ENCODE measurements at places on chromosomes 11 and 22. TPM values are rescaled to one million over a fixed set of nuclear protein-coding genes. Genes with fewer than 3 reads are reported as not detected.

- no peak for DNase-seq
These were observed 3.3 kb downstream of the KDELR3 start for GRCh38 chr22:38471237-38471636.

- DNase-seq, result no peak
These were observed 44.7 kb upstream of the SERPIND1 start for GRCh38 chr22:20729194-20729593.

- DNase-seq, result no peak
These were observed 18.0 kb upstream of the EIF3D start for GRCh38 chr22:36546932-36547331.

DNA sequence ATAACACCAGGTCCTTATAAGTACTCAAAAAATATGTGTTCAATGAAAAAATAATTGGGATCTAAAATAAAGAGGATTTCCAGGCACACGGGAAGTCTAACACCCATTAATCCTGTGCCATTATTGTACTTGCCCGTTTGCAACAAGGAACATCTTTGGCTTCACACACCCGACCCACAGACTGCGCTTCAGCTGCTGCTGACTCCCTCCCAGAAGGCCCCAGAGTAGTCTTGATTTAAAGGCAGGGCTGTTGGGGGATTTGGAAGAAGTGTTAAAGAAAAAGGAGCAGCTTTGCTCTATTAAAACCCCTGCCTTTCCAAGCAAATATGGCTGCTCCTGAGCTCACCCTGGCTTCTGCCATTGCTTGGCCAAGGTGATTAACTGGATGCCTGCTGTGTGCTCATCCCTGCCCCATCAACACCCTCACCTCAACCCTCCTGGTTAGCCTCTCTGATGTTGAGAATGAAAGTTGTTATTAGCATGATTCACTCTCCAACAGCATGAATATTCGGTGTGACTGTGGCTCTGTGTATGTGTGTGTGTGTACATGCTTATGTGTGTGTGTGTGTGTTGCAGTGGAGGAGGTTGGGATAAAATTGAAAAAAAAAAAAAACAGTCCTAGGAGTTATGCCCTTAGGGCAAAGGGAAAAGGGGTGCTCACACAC is 76.1 kb downstream of the KIRREL3 start:
- no peak for DNase-seq

- no peak for DNase-seq
These were observed 15.5 kb downstream of the DCPS start for GRCh38 chr11:126319374-126319740.

GRCh38 chr11:134572741-134573675 is 161.0 kb upstream of the B3GAT1 start:
- DNase-seq, result no peak

DNA sequence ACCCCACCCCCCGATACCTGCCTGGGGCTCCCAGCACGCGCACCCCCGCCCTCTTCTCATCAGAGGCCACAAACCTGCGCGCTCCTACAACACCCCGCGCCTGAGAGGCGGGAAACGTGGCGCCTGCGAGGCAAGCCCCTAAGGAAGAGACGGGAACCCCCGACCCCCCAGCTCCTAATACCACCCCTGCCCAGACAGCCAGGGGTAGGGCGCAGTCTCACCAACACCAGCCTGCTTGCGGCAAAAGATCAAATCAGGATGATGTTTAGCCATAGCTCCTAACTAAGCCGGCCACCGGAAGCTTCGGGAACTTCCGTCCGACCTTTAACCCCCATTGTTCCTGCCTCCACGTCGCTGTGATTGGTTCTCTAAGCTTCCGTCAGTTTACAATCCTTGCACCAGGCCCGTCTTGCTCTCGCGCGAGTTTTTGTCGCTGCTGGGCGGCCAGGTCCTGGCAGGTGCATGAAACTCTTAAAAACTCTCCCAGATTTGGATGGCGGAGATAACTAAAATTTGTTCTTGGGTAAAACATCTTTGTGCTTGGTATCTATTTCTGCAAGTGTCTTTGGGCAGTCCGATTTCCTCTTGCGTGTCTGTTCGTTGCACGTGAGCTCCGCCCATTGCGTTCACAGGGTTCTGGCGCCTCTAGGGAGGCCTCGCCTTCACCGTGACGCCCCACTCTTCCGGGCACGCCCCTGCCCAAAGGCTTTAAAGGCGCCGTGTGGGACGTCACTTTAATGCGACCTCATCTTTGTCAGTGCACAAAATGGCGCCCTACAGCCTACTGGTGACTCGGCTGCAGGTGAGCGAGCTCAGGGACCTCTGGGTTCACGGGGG is at the start of the genes ACO2 and PHF5A:
ACO2 (plus strand) TSS at position 737 of the 837 bp plus-strand sequence; CDS start at position 767, 30 bp downstream.
PHF5A (minus strand) TSS at position 312 of the 837 bp plus-strand sequence; CDS start at position 273, 39 bp downstream.
- DNase-seq, result peak; percentile 96

DNA sequence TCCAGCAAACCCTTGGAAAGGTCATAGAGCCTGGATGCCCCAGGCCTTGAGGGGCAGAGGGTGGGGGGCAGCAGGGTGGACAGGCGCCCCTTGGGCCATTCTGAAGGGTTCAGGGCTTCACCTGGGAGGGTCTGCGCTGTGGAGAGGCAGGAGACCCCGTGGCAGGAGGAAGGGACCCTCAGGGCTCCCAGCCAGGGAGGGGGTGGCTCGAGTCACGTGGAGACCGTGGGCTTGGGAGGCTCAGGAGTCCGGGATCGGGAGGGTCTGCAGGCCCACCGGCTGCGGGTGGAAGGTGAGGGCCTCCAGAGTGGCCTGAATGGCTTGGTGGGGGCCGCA is 48.5 kb upstream of the A4GALT start:
- no peak for DNase-seq

GRCh38 chr11:117519170-117519569 is 191.5 kb downstream of the CEP164 start:
- DNase-seq, result no peak

DNA sequence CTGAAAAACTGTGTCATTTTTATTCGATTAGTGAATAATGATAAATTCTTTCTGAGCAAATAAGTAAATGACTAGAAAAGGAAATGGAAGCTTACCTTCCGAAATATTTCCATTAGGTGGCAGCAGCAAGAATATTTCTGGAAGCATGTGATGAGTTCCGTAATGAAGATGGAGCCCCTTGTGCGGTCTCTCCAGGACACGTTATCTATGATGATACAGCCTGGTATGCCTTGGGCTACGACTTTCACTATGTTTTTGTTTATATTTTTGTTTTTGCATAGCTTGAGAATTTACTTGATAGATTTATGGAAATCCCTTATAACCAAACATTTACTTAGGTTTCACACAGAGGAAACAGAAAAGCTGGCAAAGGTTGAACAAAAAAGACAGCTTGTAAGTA is 25.7 kb downstream of the CASP5 start:
- DNase-seq, result no peak

DNA sequence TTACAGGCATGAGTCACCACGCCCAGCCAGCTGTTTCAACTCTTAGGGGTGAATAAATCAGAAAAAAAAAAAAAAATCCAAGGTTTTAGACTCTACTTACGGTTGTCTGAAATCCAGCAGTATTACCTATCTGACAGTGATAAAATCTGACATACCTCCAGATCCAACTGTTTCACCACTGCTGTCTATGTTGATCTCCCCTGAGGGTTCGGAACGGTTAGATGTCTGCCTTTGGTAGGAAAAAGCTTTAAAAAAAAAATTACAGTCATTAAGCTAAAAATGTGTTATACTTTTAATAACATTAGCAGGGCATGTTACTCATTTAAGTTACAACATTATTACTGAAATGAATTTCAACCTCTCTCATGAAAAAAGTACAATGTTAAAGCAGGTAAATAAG is 21.1 kb downstream of the NCAPD3 start:
- DNase-seq, result no peak

DNA sequence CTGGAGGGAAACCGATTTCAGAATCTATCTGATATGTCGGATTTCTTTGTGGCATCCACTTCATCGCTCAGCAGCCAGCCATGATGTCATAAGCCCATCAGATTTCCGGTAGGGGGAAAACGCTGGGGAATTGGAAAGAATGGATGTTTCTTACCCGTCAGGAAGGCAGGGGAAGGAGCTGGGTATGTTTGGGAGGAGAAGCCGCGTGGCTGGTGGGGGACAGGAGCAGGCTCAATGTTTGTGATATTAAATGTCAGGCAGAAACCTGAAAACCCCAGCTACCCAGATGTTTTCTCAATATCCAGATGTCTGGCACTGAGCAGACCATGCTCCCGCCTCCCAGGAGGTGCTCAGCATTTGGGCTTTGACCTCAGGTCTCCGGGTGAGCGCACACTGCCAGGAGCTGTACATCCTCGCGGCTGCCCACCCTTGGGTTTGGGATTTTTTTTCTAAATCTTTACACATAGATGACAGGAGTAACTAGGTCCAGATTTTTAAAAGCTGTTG is 67.5 kb downstream of the NFAM1 start:
- DNase-seq, result no peak

- no peak for DNase-seq
These were observed 6.8 kb upstream of the OR2AT4 start for GRCh38 chr11:75103380-75104026.

- DNase-seq, result no peak
These were observed 66.7 kb downstream of the BID start for GRCh38 chr22:17707526-17707925.

DNA sequence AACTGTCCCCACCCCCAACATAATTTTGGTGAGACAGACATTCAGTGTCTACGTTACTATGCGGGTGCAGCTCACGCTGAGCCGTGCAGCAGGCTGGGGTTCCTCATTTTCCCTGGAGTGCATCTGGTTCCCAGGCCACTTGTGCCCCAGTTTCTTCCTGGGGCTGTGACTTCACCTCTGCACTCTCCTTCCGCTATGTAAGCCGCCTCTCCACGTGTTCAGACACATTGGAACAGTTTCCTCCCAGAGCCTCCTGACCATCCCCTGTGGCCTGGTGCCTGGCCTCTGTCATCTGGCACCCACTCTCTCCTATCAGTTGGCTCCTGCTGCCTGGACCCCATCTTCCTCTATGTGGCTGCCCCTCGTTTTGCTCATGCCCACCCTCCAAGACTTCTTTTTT is 46.2 kb upstream of the A4GALT start:
- DNase-seq, result no peak

- DNase-seq, result no peak
These were observed 12.4 kb downstream of the PIWIL3 start for GRCh38 chr22:24761888-24762675.

- no peak for DNase-seq
These were observed 18.1 kb downstream of the SSH3 start for GRCh38 chr11:67321313-67321871.

GRCh38 chr11:10638316-10638925 is 55.1 kb downstream of the IRAG1 start:
- DNase-seq, result no peak

DNA sequence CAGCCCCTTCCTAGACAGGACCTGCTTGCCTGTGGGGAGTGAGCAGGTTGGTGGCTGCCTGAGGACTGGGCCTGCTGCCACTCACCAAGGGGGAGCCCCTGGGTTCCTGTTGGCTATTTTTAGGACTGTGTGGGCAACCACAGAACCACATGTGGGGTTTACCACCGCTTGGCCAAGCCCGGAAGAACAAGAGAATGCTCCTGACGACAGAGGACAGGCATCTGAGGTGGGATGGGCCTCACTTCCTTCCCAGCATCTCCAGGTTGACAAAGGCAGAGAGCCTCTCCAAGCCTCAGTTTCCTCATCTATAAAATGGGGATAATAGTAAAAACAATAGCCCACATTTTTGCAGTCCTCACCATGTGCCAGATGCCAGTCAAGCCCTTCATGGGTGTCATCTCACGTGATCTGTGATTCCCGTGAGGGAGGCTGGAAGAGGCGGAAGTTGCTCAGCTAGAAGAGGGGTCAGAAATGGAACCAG is 43.6 kb downstream of the LRRC32 start:
- DNase-seq, result no peak

- no peak for DNase-seq
These were observed 129.7 kb downstream of the NCAM1 start for GRCh38 chr11:113090716-113091480.

DNA sequence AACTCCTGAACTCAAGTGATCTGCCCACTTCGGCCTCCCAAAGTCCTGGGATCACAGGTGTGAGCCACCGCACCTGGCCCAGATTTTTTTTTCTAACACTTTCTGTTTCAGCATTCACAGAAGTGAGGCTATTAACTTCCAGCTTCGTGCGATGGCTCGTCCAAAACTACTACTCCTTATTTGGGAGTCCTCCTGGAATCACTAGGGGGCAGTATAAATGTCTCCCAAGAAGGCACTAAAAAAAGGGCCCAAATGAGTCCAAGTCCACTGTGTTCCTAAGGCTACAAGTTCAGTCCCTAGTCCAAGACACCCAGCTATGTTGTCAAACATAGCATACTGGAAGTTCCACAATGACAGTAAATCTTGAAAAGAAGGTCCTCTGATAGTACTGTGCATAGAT is 63.2 kb upstream of the BIRC3 start:
- DNase-seq, result no peak

GRCh38 chr11:762421-763072 is 14.7 kb downstream of the GATD1 start:
- DNase-seq, result peak; percentile 76

- DNase-seq, result no peak
These were observed 45.2 kb upstream of the PRSS23 start for GRCh38 chr11:86755146-86755545.

DNA sequence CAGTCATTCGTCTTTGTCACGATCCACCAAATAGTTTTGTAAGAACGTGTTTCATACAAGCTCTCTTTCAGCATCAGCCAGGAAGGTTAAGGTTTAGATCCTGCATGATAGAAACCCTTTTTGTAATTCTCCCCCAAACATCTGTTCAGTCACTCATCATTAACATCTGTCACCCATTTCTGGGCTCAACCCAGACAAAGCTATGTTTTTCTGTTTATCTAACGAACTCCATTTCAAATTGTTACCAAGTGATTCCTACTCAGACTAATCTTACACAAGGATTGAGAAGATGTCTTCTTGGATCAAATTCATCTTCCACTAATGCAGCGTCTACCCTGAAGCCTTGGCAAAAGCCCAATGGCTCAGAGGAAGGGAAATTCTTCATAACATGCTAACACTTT is 58.8 kb downstream of the FZD4 start:
- no peak for DNase-seq

DNA sequence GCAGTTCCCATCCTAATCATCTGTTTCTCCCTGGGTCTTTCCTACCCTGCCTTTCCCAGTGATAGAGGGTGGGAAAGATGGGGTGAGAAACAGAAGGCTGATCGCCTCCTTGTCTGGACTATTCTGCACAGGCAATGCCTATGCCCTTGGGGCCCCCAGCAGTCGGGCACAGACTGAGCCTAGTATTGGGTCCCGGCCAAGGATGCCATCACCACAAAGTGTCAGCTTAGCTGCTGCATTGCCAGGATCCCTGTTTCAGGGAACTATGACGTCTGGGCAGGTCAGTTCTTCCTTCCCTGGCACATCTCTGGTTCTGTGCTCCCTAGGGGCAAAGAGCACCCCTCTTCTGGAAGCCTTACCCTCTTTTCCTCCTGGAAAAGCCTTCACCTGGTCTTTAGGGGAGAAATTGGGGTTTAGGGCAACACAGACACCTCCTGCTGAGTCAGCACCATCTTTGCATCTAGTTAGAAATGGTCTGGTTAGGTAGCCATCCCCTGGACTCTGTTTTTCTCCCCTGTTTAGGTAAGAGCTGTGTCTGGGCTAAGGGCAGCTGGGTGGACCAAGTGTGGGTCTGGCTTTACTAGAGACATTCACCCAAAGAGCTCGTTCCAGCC is 2.1 kb downstream of the ADAMTS8 start:
- no peak for DNase-seq

NNMT gene
- total RNA-seq, result 290 TPM

MUC6 gene
- not detected for total RNA-seq

MMP7 gene
- 21.8 TPM for total RNA-seq

SCN3B gene
- 2.7 TPM for total RNA-seq

PPP2R5B gene
- 21.7 TPM for total RNA-seq

KLHDC7B gene
- total RNA-seq, result not detected

ANKK1 gene
- total RNA-seq, result 3.1 TPM

OR5A1 gene
- not detected for total RNA-seq

ATG16L2 gene
- 224 TPM for total RNA-seq
